ENCODE measurements at places on chromosomes 5 and 9. TPM values are rescaled to one million over a fixed set of nuclear protein-coding genes. Genes with fewer than 3 reads are reported as not detected.

The SLC6A19 gene
- not detected for total RNA-seq

The CNTFR gene
- total RNA-seq, result not detected

The SNX18 gene
- 63.4 TPM for total RNA-seq

The SH3RF2 gene
- not detected for total RNA-seq

- no peaks in the 10 kb centered on the region for H3K4me1 ChIP-seq
- H3K4me3 ChIP-seq, result no peak overlapping the region
- no peaks in the 10 kb centered on the region for H3K27me3 ChIP-seq
- H3K36me3 ChIP-seq, result no peaks in the 10 kb centered on the region
These were observed 22.4 kb upstream of the ANGPTL2 start for GRCh38 chr9:127144670-127145445.

GRCh38 chr5:42812620-42813019 is 928 bp upstream of the SELENOP start:
- H3K27ac ChIP-seq, result no peak overlapping the region
- no peak overlapping the region for H3K4me3 ChIP-seq
- no peak for DNase-seq
- no peaks in the 10 kb centered on the region for H3K36me3 ChIP-seq
- peaks cover 2% of the 10 kb centered on the region for H3K27me3 ChIP-seq

- DNase-seq, result no peak
- peaks cover 3% of the 10 kb centered on the region for H3K27me3 ChIP-seq
- H3K36me3 ChIP-seq, result no peaks in the 10 kb centered on the region
- no peak overlapping the region for H3K4me3 ChIP-seq
These were observed 104.7 kb upstream of the PHYKPL start for GRCh38 chr5:178337334-178337741.

GRCh38 chr5:177319913-177320588 is 8.4 kb upstream of the MXD3 start:
- H3K4me1 ChIP-seq, result peaks cover 13% of the 10 kb centered on the region
- no peak overlapping the region for H3K27ac ChIP-seq
- no peaks in the 10 kb centered on the region for H3K27me3 ChIP-seq
- H3K4me3 ChIP-seq, result no peak overlapping the region
- no peak for DNase-seq

- H3K27me3 ChIP-seq, result no peaks in the 10 kb centered on the region
- peak overlapping the region; percentile 90 for H3K27ac ChIP-seq
- peaks cover 94% of the 10 kb centered on the region for H3K4me1 ChIP-seq
- DNase-seq, result no peak
These were observed 31.2 kb downstream of the SEMA4D start for GRCh38 chr9:89466451-89467277.

DNA sequence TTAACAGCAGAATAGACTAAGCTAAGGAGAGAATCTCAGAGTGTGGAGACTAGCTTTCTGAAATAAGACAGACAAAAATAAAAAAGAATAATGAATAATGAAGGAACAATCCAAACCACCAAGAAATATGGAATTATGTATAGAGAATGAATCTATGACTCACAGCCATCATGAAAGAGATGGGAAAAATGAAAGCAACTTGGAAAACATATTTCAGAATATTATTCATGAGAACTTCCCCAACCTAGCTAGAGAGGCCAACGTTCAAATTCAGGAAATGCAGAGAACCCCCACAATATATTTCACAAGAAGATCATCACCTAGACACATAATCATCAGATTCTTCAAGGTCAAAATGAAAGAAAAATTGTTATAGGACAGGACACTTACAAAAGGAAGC is 349.0 kb upstream of the MPDZ start:
- H3K4me3 ChIP-seq, result no peak overlapping the region
- no peaks in the 10 kb centered on the region for H3K4me1 ChIP-seq
- no peaks in the 10 kb centered on the region for H3K27me3 ChIP-seq

DNA sequence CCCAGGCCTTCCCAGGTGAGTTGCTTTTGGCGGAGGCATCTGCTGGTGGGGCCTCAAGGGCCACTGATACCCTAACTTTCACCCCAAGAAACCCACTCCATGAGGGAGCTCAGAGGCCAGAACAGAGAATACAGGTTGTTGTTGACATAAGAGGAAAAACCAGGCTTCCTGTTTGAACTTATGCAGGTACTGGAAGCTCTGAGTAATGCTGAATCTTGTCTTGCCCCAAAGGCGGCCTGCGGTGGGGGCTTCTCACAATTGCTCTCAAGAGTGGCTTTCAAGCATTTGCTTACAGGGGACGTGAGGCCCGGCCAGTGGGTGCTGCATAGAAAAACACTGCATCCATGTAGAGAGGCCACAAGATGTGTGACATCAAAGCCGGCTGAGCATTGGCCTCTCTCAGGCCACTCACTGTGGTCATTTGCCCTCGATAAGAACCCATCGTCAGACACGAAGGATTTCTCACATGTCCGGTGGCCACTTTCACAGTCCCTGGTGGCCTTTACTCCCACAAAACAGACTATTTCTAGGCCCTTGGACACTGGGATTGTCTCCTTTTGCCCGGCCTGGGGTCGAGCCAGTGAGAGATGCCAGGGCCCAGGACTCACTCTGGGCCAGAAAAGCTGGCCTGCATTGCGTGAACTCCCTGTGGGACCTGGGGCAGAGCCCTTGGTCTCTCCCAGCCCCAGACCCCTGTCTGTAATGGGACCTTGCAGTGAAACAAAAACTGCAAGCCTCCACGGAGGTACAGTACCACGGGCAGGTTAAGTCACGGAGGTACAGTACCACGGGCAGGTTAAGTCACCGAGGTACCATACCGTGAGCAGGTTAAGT is 34.5 kb upstream of the TCF7 start:
- H3K4me3 ChIP-seq, result no peak overlapping the region
- H3K4me1 ChIP-seq, result no peaks in the 10 kb centered on the region
- no peak overlapping the region for H3K27ac ChIP-seq
- H3K27me3 ChIP-seq, result peaks cover 2% of the 10 kb centered on the region
- DNase-seq, result no peak

DNA sequence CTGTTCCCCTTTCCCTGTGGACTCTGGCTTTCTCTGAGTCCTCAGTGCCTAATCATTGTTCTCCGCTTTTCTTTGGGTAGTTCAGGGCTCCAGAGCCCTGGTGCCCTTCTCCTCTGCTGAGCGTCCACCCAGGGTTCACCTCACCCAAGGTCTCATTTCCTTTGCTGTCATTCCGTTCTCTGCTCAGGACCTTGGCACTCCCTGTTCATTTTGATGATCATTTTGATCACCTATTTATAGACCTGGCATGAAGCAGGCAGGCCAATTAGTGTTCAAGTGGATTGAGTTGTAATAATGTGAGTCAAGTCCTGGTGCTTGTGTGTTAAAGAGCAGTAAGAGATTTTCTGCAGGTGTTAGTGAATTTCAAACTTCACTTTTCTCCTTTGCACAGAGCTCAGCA is 3.6 kb downstream of the TRIO start:
- DNase-seq, result no peak
- H3K4me1 ChIP-seq, result peaks cover 75% of the 10 kb centered on the region
- H3K4me3 ChIP-seq, result peak overlapping the region; percentile 83
- H3K27ac ChIP-seq, result peak overlapping the region; percentile 85
- peaks cover 6% of the 10 kb centered on the region for H3K36me3 ChIP-seq

DNA sequence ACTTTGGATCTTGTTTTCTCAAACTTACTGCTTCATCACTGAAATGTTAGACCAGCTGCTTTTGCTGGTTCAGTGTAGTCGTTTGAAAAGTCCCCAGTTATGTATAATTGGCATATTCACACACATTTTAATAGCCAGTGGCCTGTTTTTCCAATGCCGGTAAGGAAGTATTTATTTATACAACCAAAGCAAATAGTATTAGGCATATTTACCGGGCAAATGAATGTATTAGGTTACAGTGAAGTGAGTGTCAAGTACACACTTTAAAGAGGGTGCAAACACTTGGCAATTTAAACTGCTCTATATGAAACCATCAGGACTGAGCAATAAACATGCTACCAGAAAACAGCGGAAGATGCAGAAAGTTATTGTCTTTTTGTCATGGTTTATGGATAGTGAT is 242.9 kb downstream of the MCTP1 start:
- no peaks in the 10 kb centered on the region for H3K27me3 ChIP-seq
- H3K36me3 ChIP-seq, result no peaks in the 10 kb centered on the region
- DNase-seq, result no peak
- no peaks in the 10 kb centered on the region for H3K4me1 ChIP-seq

DNA sequence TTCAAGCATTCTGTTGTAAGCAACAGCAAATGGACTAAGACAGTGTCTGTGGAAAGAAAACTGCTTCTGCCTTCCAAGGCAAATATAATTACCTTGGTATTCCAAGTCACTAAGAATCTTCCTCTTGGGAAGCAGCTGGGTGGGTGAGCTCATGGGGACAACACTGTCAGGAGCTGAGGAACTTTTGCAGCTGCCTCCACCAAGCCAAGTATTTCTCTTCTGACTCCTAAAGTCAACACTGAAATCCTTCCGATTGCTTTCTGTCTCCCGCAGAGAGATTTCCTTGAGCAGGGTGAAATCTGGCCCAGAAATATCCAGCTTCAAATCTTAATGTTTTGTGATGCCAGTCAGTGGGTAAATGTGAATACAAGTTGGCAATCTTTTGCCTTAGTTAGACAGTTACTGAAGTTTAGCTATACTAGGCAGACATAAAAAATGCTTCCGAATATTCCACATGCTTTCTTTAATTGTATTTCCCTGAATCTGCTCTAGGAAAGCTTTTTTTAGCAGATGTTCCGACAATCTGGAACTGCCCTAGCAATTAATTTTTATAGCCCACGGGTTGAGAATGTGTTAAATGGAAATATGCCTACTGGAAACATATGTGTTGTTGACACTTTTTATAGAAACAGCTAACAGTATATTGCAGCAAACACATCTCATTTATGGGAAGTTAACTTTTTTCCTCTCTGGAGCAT is 369.9 kb upstream of the DAB2 start:
- H3K27me3 ChIP-seq, result no peaks in the 10 kb centered on the region
- no peak overlapping the region for H3K4me3 ChIP-seq
- no peaks in the 10 kb centered on the region for H3K36me3 ChIP-seq
- H3K4me1 ChIP-seq, result no peaks in the 10 kb centered on the region

DNA sequence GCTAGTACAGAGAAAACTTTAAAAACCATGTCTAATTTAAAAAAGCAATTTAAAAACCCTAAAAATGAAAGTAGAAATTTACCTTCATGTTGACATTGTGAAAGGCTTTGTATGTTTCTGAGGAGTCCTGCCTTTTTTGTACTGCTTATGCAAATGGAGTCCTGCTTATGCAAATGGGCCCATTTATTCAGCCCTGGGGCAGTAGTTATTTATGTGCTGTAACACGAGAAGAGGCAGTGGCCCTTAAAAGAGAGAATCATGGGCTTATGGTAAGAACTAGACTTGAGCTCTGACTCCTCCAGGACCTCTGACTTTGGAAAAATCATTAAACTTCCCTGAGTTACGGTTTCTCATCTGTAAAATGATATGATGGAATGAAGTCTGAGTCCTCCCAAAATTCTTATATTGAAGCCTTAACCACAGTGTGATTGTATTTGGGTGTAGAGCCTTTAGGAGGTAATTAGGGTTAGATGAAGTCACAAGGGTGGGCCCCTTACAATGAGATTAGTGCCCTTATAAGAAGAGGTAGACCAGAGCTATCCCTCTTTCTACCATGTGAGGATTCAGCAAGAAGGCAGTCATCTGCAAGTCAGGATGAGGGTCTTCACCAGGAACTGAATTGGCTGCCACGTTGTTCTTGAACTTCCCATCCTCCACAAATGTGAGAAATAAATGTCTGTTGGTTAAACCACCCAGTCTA is 447.8 kb upstream of the CD180 start:
- H3K27ac ChIP-seq, result no peak overlapping the region
- no peaks in the 10 kb centered on the region for H3K36me3 ChIP-seq
- no peaks in the 10 kb centered on the region for H3K27me3 ChIP-seq
- no peak overlapping the region for H3K4me3 ChIP-seq
- no peak for DNase-seq

DNA sequence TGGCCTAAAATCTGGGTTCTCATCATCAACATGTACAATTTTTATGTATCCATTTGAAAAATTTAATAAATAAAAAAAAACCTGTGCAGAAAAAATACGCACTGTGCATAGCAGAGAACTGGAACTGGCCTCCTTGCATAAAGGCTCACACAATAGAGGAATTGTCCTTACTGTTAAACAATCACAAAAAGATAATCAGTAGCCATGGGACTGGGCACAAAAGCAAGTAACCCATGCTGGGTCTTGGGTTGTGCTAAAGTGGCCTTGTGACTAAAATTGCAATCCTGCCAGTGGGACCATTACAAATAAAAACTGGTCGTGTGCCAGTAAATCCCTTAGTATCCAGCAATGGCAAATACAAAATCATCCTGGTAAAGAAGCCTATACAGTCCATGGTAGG is 1646.6 kb downstream of the MAT2B start:
- no peaks in the 10 kb centered on the region for H3K4me1 ChIP-seq
- H3K36me3 ChIP-seq, result no peaks in the 10 kb centered on the region
- H3K27me3 ChIP-seq, result no peaks in the 10 kb centered on the region
- DNase-seq, result no peak

- H3K27ac ChIP-seq, result no peak overlapping the region
- H3K27me3 ChIP-seq, result peaks cover 4% of the 10 kb centered on the region
- no peak overlapping the region for H3K4me3 ChIP-seq
These were observed 274.9 kb downstream of the AGTPBP1 start for GRCh38 chr9:85466834-85467233.

DNA sequence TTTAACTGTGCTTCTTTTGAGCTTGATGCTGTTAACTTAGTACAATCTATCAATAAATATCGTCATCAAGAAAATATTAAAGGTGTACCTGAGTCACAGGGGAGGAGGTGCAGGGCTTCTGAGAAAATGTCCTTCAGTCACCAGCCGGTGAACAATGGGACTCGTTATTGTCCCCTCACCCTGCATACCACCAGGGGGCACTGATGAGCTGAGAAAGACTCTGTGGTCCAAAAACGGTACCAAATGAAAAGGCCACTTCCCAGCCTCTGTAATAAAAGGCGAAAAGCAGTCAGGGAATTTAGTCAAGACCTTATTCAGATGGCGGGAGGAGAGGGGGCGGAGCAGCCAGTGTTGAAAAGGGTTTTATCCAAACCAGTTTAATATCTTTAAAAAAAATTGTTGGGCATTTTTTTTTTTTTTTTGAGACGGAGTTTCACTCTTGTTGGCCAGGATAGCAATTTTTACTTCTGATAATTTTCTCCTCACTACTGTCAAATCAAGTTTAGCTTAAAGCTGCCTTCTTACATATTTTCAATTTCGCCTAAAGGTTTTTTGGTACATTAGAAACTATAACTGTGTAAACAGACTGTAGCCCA is 271.9 kb upstream of the ADAMTS16 start:
- H3K27ac ChIP-seq, result no peak overlapping the region
- H3K27me3 ChIP-seq, result no peaks in the 10 kb centered on the region
- no peak for DNase-seq
- no peaks in the 10 kb centered on the region for H3K36me3 ChIP-seq
- no peaks in the 10 kb centered on the region for H3K4me1 ChIP-seq

DNA sequence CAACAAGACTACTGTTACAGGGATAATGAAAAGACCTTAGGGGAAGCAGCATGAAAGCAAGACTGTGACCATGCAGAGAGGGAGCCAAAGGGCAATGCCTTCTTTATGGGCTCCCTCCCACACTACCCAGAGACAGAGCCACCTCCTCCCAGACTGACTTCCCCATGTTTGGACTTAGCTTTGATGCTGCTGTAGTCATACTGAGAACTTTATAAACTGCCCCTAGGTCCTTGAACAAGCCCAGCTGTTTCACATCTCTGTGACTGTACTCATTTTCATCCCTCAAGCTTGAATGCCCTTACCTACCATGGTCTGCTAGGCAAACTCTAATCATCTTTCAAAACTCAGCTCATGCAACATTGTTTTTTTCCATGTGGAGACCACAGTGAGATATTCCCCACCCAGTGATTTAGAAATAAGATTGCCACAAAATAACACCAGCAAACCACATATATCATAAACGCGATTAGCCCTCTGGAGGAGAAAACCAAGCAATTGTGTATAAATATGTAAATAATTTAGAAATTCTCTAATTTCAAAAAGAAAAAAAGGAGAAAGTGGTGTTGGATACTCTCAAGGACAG is 23.4 kb upstream of the FAM169A start:
- peaks cover 2% of the 10 kb centered on the region for H3K27me3 ChIP-seq
- no peaks in the 10 kb centered on the region for H3K4me1 ChIP-seq
- no peak overlapping the region for H3K4me3 ChIP-seq
- no peaks in the 10 kb centered on the region for H3K36me3 ChIP-seq

Data from activated B cell treated with CpG ODN at 0.5 μM for 24 hours (primary cell).